GM23248 (cell line): ENCODE measurements at places on chromosomes 6 and 20. TPM values are rescaled to one million over a fixed set of nuclear protein-coding genes. Genes with fewer than 3 reads are reported as not detected.

TMEM200A gene
- polyA plus RNA-seq = 44.4 and 44.5 TPM in 2 replicates

SFTA2 gene
- polyA plus RNA-seq = not detected in 2 replicates

GTSF1L gene
- polyA plus RNA-seq = not detected in 2 replicates

GMPR gene
- 1.5 and 2.3 TPM in 2 replicates for polyA plus RNA-seq

GRCh38 chr20:63950701-63951397 lies 5.4 kb downstream of the UCKL1 start:
- H3K4me3 ChIP-seq = no peak overlapping the region
- H3K27ac ChIP-seq = no peak overlapping the region

DNA sequence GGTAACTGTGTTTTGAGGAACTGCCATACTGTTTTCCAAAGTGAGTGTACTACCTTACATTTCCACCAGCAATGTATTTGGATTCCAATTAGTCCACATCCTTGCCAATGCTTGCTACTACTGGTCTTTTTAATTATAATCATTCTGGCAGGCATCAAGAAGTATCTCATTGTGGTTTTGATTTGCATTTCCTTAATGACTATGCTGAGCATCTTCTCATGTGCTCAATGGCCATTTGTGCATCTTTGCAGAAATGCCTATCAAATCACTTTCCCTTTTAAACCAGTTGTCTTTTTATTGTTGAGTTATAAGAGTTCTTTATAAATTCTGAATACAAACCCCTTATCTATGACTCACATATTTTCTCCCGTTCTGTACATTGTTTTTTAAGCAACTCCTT lies 75.9 kb downstream of the ATG5 start:
- no peak overlapping the region for H3K27ac ChIP-seq
- peaks cover 52% of the 10 kb centered on the region for H3K4me1 ChIP-seq
- DNase-seq = no peak
- H3K36me3 ChIP-seq = no peaks in the 10 kb centered on the region; the same call in 1 of the 2 replicates
- no peaks in the 10 kb centered on the region for H3K27me3 ChIP-seq

DNA sequence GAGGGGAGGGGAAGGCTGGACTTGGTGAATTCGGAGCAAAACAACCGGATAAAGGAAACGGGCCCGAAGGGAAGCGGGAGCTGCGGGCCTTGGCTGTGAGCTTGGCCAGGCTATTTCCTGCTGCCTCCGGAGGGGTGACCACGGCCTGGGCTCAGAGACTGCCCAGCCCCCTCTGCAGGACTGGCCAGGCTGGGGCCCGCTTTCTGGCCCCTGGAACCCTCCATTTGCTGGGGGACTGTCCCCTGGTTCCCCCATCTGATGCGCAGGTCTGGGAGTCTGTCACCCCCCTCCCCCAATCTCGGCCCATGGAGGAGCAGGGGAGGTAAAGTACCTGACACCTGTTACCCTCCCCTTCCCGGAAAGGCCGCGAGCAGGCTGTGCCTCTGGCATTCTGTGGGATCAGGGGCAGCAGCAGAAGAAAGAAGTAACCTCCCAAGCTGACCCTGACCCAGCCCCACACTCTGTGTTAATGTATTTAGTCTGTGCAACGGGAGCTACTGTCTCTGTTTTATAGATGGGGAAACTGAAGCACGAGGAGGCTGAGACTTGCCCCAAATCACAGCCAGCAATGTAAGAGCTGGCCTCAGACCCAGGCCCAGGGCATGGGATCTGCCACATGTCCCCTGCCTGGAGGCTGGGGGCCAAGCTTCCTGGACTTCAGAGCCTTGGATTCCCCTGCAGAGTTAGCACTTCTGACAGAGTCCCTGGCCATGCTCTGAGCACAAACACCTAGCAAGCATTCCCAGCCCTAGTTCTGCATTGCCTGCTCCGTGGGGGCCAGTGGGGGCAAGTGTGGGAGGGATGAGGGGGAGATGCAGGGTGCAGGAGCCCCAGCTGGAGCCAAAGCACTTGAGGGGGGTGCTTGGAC lies 3.5 kb downstream of the C20orf204 start:
- H3K4me1 ChIP-seq = peaks cover 2% of the 10 kb centered on the region; the same call in 1 of the 2 replicates
- no peak overlapping the region for H3K27ac ChIP-seq
- peak; percentile 31 for DNase-seq

GRCh38 chr6:162116902-162117525 lies 610.6 kb downstream of the PRKN start:
- no peak for DNase-seq
- no peak overlapping the region for H3K4me3 ChIP-seq
- peaks cover 14% of the 10 kb centered on the region for H3K4me1 ChIP-seq
- H3K27me3 ChIP-seq = no peaks in the 10 kb centered on the region

DNA sequence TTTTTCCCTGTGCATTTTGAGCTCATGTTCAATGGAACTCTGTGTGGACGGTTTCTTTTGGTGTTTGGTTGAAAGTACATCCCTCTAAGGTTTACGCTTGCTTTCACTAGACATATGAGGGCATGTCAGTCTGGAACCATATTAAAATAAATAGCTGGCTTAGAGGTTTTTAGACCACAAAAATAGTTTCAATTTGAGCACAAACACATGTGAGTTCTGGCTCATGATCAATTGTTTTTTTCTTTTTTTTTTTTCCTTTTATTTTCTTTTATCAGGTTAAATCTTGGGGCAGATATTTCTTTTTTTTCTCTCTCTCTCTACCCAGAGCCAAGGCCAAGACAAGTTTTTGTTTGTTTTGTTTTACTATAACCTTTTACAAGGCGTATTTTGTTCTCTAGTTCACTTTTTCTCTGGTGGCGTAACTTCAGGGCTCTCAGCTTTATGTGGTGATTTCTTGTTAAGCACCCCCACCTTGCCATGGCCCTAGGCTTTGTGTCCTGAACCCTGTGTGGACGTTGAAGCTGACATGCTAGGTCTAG lies 92.9 kb downstream of the SHLD1 start:
- H3K36me3 ChIP-seq = no peaks in the 10 kb centered on the region
- no peak overlapping the region for H3K27ac ChIP-seq
- H3K27me3 ChIP-seq = 0 out of 2 replicates have a peak, but pooled peaks cover 10% of the 10 kb centered on the region
- H3K4me3 ChIP-seq = no peak overlapping the region
- DNase-seq = no peak

DNA sequence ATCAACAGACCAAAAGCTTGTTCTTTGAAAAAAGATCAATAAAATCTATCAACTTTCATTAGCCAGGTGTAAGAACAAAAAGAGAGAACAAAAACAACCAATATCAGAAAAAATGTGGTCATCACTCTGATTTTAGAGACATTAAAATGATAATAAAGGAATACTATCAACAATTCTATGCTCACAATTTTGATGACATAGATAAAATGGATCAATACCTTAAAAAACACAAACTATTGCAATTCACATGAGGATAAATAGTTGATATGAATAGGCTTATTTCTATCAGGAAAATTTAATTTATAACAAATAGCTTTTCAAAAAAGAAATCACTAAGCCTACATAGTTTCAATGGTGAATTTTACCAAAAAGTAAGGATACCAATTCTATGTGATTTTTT lies 809.4 kb upstream of the EYS start:
- H3K4me1 ChIP-seq = no peaks in the 10 kb centered on the region
- H3K27ac ChIP-seq = no peak overlapping the region
- H3K27me3 ChIP-seq = no peaks in the 10 kb centered on the region
- DNase-seq = no peak
- H3K4me3 ChIP-seq = no peak overlapping the region

DNA sequence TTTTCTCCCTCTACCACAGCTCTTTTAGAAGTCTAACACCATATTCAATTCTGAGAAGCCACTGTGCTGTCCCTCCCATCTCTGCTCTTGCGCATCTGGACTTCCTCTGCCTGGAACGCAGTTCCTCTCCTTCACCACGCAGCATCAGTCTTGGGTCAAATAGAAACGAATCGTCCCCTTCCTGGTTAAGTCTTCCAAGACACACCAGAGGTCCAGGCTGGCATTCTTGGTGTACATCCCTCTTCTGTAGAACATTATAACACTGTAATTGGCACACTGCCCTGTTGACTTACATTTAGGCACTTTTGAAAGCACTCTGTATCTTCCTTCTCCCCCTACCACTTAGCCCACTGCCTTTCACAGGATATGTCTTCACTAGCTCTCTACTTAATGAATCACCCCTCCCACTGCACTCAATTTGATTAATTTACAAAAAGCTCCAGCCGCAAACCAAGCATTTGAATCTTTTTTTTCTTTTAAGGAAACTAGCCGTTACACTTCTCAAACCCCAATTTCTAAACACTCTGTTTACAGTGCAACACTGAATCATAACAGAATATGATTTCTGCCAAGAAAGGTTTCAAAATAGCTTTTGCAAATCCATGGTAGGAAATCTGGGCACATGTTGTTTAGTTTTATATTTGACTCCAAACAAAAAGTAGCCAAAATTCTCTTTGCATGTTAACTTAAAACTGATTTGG lies 140.8 kb upstream of the CARMIL1 start:
- peak; percentile 88 for DNase-seq
- H3K36me3 ChIP-seq = peaks cover 8% of the 10 kb centered on the region; the same call in 1 of the 2 replicates
- H3K27ac ChIP-seq = peak overlapping the region; percentile 95
- H3K4me3 ChIP-seq = peak overlapping the region; percentile 81
- no peaks in the 10 kb centered on the region for H3K27me3 ChIP-seq

GRCh38 chr6:84685983-84686584 lies 78.3 kb downstream of the TBX18 start:
- no peaks in the 10 kb centered on the region for H3K36me3 ChIP-seq
- no peak for DNase-seq
- no peak overlapping the region for H3K27ac ChIP-seq

- H3K27ac ChIP-seq = no peak overlapping the region
- no peak for DNase-seq
- H3K36me3 ChIP-seq = no peaks in the 10 kb centered on the region
- no peak overlapping the region for H3K4me3 ChIP-seq
- H3K27me3 ChIP-seq = no peaks in the 10 kb centered on the region
- H3K4me1 ChIP-seq = no peaks in the 10 kb centered on the region
Observed at GRCh38 chr6:145865595-145865994, 51.0 kb upstream of the FBXO30 start.

DNA sequence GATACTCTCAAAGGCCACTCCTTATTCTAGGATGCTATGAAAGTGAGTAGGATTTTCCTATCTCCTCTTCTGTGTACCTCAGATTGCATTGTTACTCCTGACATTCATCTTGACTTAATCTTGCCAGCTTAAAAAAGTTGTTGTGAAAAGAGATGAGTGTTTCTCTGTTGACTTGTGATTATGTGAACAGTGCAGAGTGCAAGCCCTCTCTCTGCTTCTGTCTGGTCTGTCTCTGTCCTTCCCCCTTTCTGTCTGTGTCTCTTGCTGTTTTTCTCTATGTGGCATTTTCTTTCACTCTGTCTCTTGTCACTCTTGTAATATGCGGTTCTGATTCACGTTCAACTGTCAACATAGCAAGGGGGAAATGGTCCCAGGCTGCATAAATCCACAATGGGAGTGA lies 306.6 kb downstream of the FARS2 start:
- no peaks in the 10 kb centered on the region for H3K36me3 ChIP-seq
- no peaks in the 10 kb centered on the region for H3K27me3 ChIP-seq
- no peak overlapping the region for H3K4me3 ChIP-seq
- DNase-seq = no peak
- no peaks in the 10 kb centered on the region; the same call in 1 of the 2 replicates for H3K4me1 ChIP-seq

GRCh38 chr20:15760001-15760621 lies 813.1 kb downstream of the KIF16B start:
- H3K27me3 ChIP-seq = no peaks in the 10 kb centered on the region
- H3K4me3 ChIP-seq = no peak overlapping the region
- no peaks in the 10 kb centered on the region; the same call in 1 of the 2 replicates for H3K4me1 ChIP-seq
- peak; percentile 7 for DNase-seq

DNA sequence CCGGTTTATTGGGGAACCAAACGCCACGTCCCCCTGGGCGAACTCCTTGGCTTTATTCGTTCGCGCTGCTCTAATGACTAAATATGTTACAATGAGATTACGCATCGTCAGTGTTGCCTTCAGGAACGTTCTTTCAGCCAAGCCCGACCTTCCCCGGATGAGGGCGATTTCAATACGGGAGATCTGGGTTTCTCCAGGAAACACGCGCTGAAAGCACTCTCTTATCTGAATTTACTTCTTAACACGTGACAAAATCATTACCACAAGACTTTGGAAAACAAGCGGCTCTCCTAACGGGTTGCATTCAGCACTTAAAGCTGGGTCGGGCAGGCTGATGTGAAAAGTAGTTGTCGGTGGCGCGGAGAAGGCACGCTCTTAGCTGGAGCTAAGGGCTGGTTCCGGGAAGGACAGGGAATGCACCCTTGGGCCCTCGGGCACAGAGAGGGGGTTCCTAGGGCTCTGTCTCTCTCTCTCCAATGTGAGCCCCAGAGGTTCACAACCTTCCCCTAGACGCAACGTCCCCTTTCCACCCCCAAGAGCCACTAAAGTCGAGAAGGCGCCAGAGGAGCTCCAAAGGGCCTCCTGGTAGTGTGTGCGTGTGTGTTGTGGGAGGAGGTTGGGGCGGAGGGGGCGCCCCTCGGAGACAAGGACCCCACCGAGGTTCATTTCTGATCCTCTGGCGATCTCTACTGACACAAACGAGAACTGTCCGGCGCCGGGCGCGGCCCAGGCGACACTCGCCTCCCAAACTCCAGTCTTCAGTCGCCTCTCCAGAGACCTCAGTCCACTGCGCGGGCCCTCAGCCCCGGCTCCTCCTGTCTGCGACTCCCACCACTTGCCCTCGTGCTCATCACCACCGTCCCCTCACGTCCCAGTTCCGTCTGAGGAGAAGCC lies 7.1 kb upstream of the NKX2-2 start:
- H3K4me3 ChIP-seq = peak overlapping the region; percentile 44; the same call in 1 of the 2 replicates
- H3K4me1 ChIP-seq = no peaks in the 10 kb centered on the region
- H3K36me3 ChIP-seq = no peaks in the 10 kb centered on the region
- no peak overlapping the region for H3K27ac ChIP-seq

DNA sequence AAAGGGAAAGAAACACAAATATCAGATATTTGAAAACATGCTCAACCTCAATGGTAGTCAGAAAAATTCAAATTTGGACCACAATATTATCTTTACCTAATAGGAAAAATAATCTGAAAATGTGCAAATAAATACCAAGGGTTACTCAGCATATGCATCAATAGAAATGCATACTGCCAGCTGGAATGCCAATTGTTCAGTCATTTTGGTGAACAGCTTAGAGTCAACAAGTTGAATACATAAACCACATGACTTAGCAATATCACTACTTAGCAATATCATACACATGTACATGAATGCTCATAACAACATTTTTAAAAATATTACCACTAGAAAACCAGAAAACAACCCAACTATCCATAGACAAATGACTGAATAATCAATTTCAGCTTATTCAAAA lies 212.7 kb downstream of the PTPRK start:
- DNase-seq = no peak
- H3K4me1 ChIP-seq = no peaks in the 10 kb centered on the region
- H3K36me3 ChIP-seq = no peaks in the 10 kb centered on the region
- no peak overlapping the region for H3K4me3 ChIP-seq
- H3K27ac ChIP-seq = no peak overlapping the region
- H3K27me3 ChIP-seq = no peaks in the 10 kb centered on the region

DNA sequence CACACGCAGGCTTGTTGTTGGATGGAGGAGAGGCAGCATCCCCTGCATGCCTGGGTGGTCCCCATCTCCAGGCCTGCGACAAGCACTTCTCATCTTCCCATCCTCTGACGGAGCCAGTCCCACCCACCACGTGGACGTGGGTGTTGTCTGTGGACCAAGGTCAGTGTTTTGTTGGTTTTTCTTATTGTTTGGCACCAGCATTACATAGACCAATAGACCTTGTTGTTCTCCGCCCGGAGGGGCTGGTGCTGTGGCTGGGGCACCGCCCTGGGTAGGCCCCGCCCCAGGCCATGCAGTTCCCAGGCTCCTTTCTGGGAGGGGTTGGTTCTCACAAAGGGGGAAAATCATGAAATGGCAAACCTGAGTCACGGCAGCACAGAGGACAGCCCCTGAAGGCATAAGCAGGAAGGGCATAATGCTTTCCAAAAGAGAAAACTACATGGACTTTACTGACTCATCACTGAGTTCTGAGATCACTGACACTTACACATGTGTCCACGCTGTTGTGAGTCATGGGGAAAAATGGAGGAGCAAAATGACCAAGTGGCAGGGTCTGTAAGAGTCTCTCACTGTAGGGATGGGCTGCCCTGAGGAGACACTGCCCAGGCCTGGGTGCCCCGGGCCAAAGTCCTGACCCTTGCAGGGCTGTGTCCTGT lies 90.8 kb downstream of the THBS2 start:
- peak; percentile 99 for DNase-seq
- H3K4me3 ChIP-seq = peak overlapping the region; percentile 71
